ENCODE measurements at places on chromosomes 11 and 22. TPM values are rescaled to one million over a fixed set of nuclear protein-coding genes. Genes with fewer than 3 reads are reported as not detected.

The CRYBB3 gene
- 0.54 TPM for total RNA-seq

DNA sequence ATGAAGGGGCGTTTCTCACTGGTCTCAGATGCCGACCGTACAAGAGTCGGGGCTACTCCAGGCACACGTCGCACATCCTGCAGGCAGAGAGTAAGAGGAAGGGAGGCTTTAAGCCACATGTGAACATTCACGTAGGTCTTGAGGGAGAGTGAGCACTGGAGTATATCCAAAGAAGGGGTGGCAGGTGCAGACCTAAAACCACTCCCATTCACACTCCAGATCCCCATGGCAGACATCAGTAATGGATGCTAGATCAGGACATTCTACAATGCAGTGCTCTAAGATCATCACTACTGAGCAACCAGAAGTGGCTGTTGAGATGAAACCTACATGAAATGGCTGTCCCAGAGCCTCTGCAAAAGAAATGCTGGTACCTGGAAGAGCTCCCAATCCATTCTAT lies 39.0 kb downstream of the WT1 start:
- no peak for DNase-seq
- H3K27ac ChIP-seq = no peak overlapping the region
- H3K27me3 ChIP-seq = peaks cover 14% of the 10 kb centered on the region
- H3K4me1 ChIP-seq = peaks cover 15% of the 10 kb centered on the region
- peaks cover 69% of the 10 kb centered on the region for H3K36me3 ChIP-seq
- H3K4me3 ChIP-seq = no peak overlapping the region

The VSIG10L2 gene
- total RNA-seq = not detected

DNA sequence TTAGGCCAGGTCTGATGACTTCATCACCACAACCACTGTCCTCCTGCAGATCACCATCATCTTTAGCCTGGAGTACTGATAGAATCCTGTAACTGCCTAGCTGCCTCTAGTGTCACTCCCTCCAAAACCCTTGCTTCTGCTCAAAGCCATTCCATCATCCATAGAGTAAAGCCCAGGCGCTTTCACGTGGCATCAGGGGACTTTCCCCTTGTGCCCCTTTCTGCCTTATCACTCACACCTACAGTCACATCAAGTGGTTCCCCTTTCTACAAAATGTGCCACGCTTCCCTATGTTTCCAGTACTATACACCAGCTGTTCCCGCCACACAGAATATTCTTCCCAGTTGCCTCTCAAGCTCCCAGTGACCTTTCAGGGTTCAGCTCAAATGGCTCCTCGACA lies 75.9 kb downstream of the MN1 start:
- no peaks in the 10 kb centered on the region for H3K27me3 ChIP-seq
- H3K4me3 ChIP-seq = no peak overlapping the region
- H3K4me1 ChIP-seq = peaks cover 19% of the 10 kb centered on the region
- H3K27ac ChIP-seq = no peak overlapping the region
- no peak for DNase-seq

DNA sequence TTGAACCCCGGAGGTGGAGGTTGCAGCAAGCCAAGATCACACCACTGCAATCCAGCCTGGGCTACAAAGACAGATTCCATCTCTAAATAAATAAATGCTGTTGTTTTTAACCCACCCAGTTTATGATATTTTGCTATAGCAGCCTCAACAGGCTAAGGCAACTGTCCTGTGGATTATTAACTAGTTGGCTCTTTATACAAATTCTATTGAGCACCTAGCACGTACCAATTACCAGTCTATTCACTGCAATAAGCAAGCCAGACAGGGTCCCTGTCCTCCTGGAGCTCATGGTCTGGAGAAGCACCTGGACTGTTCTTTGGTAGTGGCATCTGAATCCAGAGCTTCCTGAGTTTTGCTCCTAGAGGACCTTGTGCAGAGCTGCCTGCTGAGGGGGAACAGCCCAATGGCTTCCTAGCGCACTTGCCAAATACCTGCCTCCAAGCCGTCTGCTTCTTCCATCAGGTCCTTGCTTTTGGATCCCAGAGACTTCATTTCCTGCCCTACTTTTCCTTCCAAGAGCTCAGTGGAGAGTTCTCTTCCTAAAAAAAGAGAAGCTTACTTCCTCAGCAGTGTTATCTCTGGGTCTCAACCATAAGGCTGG lies 49.9 kb upstream of the MICAL2 start:
- H3K27ac ChIP-seq = no peak overlapping the region
- no peaks in the 10 kb centered on the region for H3K36me3 ChIP-seq
- no peaks in the 10 kb centered on the region for H3K4me1 ChIP-seq
- H3K27me3 ChIP-seq = peaks cover 10% of the 10 kb centered on the region
- DNase-seq = no peak
- no peak overlapping the region for H3K4me3 ChIP-seq

GRCh38 chr11:70522593-70523311 lies 124.4 kb downstream of the CTTN start:
- H3K27me3 ChIP-seq = no peaks in the 10 kb centered on the region
- H3K4me1 ChIP-seq = peaks cover 14% of the 10 kb centered on the region
- no peaks in the 10 kb centered on the region for H3K36me3 ChIP-seq
- no peak overlapping the region for H3K27ac ChIP-seq
- no peak overlapping the region for H3K4me3 ChIP-seq
- no peak for DNase-seq

- no peaks in the 10 kb centered on the region for H3K36me3 ChIP-seq
- H3K27me3 ChIP-seq = no peaks in the 10 kb centered on the region
- peak; percentile 77 for DNase-seq
- peak overlapping the region; percentile 72 for H3K4me3 ChIP-seq
- peak overlapping the region; percentile 73 for H3K27ac ChIP-seq
Measured at GRCh38 chr22:25404928-25405816, 159.3 kb upstream of the GRK3 start.

The LSP1 gene
- 4.9 TPM for total RNA-seq

The TYR gene
- total RNA-seq = not detected

The SERPING1 gene
- total RNA-seq = 136 TPM

DNA sequence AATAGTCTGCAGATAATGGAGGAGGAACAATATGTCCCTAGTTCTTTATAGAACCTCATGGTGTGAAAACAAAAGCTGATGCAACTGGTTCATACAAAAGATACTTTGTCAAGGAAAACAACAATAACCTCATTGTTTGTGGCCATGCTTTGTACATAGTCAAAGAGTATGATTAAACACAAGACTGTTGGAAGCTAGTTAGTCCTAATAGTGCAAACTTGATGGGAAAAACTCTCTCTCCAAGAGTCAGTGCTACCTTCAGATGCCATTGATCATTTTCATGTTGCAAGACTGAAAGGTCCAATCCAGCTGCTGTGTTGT lies 20.1 kb upstream of the PLAAT2 start:
- no peak overlapping the region for H3K27ac ChIP-seq
- H3K4me3 ChIP-seq = no peak overlapping the region
- H3K36me3 ChIP-seq = peaks cover 17% of the 10 kb centered on the region
- no peak for DNase-seq
- H3K27me3 ChIP-seq = no peaks in the 10 kb centered on the region

DNA sequence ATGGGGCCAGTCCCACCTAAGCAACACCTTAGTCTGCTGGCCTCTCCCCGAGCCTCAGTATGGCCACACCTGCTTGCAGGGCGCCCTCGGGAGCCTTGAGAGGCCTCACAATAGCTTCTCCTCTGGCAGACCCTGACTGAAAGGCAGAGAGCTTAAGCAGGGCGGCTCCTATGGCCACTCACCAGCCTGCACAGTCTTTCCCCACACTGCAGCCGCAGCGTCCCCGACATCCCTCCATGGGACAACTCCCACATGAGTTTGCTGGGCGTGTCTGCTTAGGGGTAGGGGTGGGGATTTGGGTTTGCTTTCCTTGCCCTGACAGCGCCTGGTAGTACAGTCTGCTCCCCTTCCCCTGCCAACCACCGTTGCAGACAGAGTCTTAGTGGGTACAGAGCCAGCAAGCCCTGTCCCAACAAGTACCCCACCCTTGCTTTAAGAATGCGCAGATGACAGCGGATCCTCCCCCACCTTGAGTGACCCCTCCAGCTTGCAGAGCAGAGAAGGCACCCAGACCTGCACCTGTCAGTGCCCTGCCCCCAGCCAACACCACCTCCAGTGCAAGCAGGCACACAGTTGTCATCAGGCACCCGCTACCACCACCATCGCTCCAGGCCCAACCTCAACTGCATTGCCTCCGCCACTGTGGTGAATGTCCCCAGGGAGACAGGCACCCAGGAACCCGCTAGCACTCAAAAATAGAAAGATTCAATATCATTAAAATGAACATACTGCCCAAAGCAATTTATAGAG lies 413.8 kb upstream of the ARHGAP42 start:
- no peak for DNase-seq
- H3K36me3 ChIP-seq = peaks cover 3% of the 10 kb centered on the region
- no peaks in the 10 kb centered on the region for H3K27me3 ChIP-seq
- no peak overlapping the region for H3K4me3 ChIP-seq
- H3K27ac ChIP-seq = no peak overlapping the region
- H3K4me1 ChIP-seq = peaks cover 15% of the 10 kb centered on the region

GRCh38 chr11:115052601-115053000 lies 374.3 kb downstream of the NXPE2 start:
- no peak overlapping the region for H3K4me3 ChIP-seq
- H3K36me3 ChIP-seq = peaks cover 3% of the 10 kb centered on the region
- DNase-seq = no peak
- peaks cover 8% of the 10 kb centered on the region for H3K4me1 ChIP-seq
- H3K27ac ChIP-seq = no peak overlapping the region

DNA sequence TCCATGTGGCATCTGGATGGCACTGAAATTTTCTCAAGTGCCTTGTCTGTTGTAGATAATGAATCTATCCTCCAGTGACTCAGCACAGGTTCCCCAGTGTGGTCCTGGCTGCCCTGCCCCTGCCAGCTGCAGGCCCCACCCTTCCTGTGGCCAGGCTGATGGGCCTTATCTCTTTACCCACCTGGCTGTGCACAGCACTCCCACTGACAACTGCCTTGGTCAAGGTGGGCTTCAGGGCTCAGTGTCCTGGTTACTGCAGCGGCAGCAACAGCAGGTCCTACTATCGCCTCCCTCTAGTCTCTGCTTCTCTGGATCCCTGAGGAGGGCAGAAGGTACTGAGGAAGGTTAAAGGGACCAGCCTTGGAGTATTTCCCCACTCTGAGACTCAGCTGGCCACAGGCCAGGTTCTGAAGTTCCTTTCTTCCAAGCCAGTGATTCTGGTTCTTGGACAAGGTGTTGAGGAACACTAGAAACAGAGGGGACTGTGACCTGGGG lies 3.1 kb downstream of the HMBS start:
- no peaks in the 10 kb centered on the region for H3K27me3 ChIP-seq
- no peaks in the 10 kb centered on the region for H3K36me3 ChIP-seq
- no peak overlapping the region for H3K4me3 ChIP-seq
- peaks cover 26% of the 10 kb centered on the region for H3K4me1 ChIP-seq
- DNase-seq = no peak
- no peak overlapping the region for H3K27ac ChIP-seq

GRCh38 chr11:84381666-84382065 lies 1095.5 kb upstream of the CCDC90B start:
- no peak for DNase-seq
- H3K4me3 ChIP-seq = no peak overlapping the region
- no peaks in the 10 kb centered on the region for H3K36me3 ChIP-seq
- peaks cover 1% of the 10 kb centered on the region for H3K4me1 ChIP-seq
- H3K27ac ChIP-seq = no peak overlapping the region

GRCh38 chr11:61927501-61927900 lies 10.1 kb upstream of the RAB3IL1 start:
- H3K27me3 ChIP-seq = peaks cover 3% of the 10 kb centered on the region
- no peak overlapping the region for H3K4me3 ChIP-seq
- H3K4me1 ChIP-seq = peaks cover 33% of the 10 kb centered on the region
- no peaks in the 10 kb centered on the region for H3K36me3 ChIP-seq
- H3K27ac ChIP-seq = no peak overlapping the region

DNA sequence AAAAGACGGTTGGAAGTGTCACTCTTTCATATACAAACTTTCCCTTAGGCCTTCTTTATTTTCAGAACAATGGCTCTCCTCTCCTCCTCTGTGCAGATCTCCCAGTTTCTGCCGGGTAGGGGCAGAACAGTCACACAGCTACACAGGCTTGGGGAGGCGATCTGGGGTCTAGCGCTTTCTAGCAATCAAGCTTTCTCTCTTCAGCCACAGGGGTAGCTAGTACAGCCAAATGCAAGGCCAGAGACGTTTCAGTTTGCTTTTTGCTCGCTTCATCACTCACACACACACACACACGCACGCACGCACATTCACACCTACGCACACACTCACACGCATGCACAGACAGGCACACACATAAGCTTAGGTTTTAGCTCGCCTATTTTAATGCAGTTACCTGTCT lies 104.3 kb downstream of the SPATA19 start:
- no peaks in the 10 kb centered on the region for H3K36me3 ChIP-seq
- H3K4me3 ChIP-seq = no peak overlapping the region
- DNase-seq = no peak
- no peaks in the 10 kb centered on the region for H3K4me1 ChIP-seq
- no peak overlapping the region for H3K27ac ChIP-seq

DNA sequence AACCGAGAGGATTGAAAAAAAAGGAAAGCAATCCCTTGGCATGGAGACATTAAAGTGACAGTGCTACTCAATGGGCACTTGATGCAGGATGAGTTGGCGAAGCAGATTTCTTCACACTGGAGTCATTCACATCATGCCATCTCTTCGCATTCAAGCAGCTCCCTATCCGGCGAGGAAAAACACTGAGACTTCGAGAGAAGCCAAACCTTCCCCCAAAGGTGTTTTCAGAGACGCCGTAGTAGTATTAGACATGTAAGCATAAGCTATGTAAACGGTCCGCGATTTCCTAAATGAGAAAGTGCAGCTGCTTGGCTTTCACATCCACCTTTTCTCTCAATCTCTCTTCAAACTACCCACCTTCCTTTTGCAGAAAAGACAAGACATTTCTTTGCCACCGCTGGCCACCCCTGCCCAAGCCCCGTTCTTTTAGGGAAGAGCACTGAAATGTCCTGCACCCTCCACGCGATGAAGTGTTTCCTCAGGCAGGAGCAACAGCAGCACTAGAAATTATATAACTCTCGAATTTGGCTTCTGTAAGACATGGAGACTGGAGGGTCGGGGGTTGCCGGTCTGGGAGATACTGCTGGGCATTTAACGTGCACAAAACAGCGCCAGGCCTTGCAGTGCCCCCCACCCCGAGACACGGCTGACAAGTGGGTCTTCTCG lies at the start of gene DLG2:
Gene DLG2 (minus strand): TSS at position 13 of the 666 bp plus-strand sequence.
- H3K36me3 ChIP-seq = no peaks in the 10 kb centered on the region
- H3K4me3 ChIP-seq = peak within 1 kb of the TSS; percentile 92
- peaks cover 12% of the 10 kb centered on the region for H3K27me3 ChIP-seq
- peak within 1 kb of the TSS; percentile 96 for H3K27ac ChIP-seq

The CALCA gene
- not detected for total RNA-seq

The MS4A3 gene
- not detected for total RNA-seq

The NXPE1 gene
- not detected for total RNA-seq

DNA sequence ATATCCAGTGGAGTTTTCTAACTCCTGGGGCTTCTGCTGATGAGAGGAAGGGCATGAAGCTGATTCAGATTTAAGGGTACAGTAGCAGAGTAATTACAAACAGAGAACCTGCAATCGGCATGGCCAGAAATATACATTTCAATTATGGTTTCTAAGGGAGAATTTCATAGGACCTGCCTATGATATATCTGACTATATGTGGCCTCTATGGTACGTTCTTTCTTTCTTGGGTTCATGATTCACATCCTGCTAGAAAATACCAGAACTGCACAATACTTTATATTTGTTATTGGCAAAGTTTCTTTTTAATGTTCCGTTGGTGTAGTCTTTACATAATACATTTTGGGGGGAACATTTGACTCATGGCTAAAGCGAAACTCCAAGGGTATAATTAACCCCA lies 63.1 kb upstream of the TTC12 start:
- no peak for DNase-seq
- H3K27ac ChIP-seq = no peak overlapping the region
- peaks cover 16% of the 10 kb centered on the region for H3K4me1 ChIP-seq
- peaks cover 13% of the 10 kb centered on the region for H3K36me3 ChIP-seq
- no peaks in the 10 kb centered on the region for H3K27me3 ChIP-seq

GRCh38 chr11:44550123-44550522 lies 15.3 kb upstream of the CD82 start:
- no peaks in the 10 kb centered on the region for H3K36me3 ChIP-seq
- H3K27me3 ChIP-seq = peaks cover 5% of the 10 kb centered on the region
- no peak overlapping the region for H3K4me3 ChIP-seq
- H3K4me1 ChIP-seq = no peaks in the 10 kb centered on the region
- no peak for DNase-seq
- H3K27ac ChIP-seq = no peak overlapping the region

All from mesothelial cell of epicardium (in vitro differentiated cells).